ENCODE measurements at places on chromosomes 4 and X.

- no peak for DNase-seq
These were observed 422.6 kb upstream of the SLIT2 start for GRCh38 chr4:19829101-19829500.

DNA sequence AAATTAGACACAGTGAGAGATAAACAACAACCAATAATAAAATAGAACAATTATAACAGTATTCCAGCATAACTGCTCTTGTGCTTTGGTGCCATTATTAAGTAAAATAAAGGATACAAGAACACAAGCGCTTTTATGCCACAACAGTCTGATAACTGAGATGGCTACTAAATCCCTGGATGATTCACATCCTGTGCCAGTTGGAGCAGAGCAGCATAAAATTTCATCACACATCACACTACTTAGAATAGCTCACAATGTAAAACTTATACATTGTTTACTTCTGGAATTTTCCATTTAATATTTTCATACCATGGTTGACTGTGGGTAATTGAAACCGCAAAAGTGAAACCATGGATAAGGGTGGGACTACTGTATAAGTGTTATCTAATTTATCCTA, 399.9 kb upstream of the CNKSR2 start:
- no peak for DNase-seq

- no peak for DNase-seq
These were observed 300.2 kb upstream of the VCX start for GRCh38 chrX:7542587-7543380.

DNA sequence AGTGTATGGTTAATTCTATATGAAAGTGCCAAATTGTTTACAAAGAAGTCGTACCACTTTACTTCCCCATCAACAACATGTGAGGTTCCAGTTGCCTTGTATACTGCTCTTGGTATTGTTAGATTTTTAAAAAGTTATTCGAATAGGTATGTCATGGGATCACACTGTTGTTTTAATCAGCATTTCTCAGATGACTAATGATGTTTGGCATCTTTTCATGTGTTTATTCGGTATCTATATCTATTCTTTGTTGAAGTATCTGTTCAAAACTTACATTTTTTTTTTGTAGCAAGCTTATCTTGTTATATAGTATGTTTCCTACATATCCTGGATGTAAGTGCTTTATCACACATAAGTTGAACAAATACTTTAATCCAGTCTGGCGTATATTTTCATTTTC, 99.4 kb upstream of the MAB21L2 start:
- DNase-seq: no peak

DNA sequence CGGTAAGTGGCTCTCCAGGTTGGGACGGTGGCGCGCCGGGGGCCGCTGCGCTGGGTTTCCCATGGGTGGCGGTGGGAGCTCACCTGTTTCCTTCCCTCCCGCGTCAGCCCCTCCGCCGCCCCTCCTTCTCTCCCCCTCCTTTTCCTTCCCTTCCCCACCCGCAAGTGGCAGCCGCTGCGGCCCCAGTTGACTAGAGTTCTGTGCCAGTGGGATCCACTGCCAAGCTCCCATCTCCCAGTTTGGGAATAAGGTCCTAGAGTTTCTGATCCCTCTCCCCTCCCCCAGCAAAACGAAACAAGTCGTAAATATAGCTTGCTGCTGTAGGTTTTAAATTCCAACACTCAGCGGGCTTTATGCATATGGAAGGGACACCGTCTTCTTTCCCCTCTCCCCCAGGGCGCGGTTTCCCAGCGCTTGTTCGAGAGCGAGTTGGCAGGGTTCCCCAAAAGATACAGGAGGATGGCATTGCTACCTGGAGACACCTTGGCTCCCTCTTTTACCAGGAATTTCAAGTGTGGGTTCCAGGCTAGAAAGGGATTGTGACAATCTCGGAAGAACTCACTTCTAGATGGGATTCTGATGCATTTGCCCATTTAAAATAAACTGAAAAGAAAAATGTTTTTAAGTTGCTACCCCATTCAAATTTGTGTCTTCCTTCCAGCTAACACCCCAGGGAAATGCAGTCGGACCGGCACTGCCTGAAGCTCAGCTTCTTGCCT, 1.2 kb downstream of the TLL1 start:
- DNase-seq: no peak

DNA sequence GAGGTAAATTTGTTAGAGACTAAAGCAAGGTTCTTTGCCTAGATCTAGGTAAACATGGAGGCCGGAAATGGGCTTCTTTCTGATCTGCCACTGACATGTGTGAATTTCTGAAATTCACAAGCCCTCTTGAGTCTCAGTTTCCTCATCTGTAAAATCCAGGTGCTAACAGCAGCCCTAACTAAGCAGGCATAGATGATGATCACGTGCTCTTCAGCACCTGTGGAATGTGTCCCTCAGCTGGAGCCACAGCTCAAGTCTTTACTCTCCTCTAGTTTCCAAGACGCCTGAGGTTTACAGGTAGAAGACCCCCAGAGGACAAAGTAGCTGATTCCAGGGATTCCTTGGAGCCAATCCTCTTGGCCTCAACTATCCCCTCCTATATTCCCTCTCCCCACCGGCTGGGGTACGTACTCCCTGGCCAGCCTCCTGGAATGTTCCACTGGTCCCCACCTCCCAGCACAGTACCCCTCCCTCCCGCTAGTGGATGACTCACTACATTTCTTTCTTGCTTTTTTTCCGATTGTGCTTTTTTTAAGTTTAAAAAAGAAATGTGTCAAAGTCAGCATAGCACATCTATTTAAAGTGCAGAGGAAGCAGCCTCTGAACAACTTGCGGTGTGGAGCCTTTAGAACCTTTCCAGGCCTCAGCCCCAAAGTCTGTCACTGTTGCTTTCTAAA, 98.4 kb downstream of the PHKA2 start:
- DNase-seq: no peak

Data from NCI-H2081 treated with DMSO at 0.1 percent for 48 hours (cell line).